Fibroblast of skin of abdomen (primary cell): ENCODE measurements at places on chromosomes 11 and 22.

GRCh38 chr11:62984451-62984991 lies at the start of gene SLC22A6:
SLC22A6 (minus strand) TSS chr11:62984967; CDS start chr11:62984690, 277 bp downstream.
- no peak for DNase-seq

DNA sequence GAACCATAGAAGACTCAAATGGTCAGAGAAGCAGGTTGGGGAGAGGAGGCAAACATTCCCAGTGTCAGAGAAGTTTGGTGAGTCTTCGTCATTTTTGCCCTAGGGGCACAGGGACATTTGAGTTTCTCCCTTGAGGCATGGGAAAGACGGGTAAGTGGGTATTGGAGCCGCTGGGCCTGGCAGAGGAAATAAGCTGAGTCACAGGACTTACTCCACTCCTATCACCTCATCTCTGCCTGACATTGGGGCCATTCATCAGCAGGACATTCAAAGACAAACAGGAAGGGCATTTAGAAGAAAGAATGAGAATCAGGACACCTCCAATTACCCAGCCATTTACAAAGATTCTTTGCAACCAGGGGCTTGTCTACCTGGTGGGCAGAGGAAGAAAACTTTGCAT lies 100.7 kb upstream of the SEZ6L start:
- no peak for DNase-seq

DNA sequence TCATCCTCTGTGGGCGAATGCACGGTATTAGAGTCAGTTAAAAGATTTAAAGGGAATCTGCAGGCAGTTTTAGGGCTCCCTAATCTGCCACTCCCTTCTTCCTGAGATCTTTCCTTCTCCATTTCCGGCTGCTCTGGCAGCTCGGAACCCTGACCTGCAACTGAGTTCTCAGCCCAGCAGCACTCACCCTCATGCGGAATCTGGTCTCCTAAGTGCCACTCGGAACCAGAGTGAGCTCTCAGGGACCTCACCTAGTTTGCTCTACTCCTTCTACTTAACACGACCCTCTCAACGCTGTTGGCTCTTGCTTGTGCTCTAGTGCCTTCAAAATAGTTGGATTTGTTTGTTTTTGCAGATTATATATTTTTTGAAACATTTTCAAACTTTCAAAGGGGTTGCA lies 19.3 kb upstream of the IL10RA start:
- no peak for DNase-seq

DNA sequence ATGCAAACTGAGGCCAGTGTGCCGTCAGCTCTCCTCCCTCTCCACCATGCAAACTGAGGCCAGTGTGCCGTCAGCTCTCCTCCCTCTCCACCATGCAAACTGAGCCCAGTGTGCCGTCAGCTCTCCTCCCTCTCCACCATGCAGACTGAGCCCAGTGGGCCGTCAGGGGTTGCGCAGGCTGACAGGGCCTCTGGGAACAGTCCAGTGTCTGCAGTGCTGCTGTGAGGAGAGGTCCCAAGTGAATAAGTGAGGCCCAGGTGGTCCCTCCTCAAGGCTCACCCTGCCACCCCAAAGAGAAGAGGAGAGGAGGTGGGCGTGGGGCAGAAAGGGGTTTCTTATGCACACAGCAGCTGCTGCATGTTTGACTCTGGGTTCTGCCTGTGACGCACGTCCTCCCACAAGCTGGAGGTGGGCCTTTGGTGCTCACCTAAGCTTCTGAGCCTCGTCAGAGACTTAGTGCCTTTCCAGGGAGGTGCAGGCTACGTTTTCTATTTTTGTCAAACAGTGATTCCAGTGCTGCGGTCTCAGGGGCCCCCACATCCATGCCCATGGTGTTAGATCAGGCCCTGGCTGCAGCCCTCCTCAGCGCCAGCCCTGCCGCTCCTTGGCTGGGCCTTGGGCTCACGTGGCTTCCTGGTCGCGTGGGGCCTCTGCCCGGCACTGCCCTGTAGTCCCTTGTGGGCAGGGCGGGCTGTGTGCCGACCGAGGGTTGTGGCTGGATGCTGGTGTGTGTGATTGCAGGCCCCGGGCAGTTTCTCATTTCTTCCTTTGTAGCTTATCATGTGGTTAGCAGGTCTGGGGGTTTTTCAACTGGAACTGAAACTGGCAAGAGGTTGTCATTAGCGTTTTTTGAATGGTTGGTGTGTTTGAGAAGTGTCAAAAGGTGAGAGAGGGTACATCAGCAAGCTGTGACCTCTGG lies 7.1 kb downstream of the TPCN2 start:
- no peak for DNase-seq

DNA sequence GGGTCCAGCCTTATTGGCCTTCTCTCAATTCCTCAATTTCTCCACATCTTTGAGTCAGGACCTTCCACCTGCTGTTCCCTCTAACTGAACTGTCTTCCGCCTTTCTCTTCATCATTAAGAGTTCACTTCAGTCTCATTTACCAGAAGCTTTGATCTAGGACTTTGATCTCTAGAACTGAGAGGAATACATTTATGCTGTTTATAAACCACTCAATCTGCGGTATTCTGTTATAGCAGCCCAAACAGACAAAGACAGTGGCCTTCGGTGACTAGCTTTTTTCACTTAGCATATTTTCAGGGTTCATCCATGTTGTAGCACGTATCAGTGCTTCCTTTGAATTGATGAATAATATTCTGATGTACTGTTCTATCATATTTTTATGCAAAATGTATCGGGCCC lies 10.5 kb downstream of the CLPB start:
- no peak for DNase-seq

- DNase-seq, result no peak
Measured at GRCh38 chr11:115458877-115459276, 45.3 kb downstream of the CADM1 start.

- no peak for DNase-seq
Measured at GRCh38 chr11:112440518-112440917, 179.9 kb upstream of the PLET1 start.

- DNase-seq, result peak; percentile 56
Measured at GRCh38 chr11:79100093-79100910, 340.5 kb downstream of the TENM4 start.

DNA sequence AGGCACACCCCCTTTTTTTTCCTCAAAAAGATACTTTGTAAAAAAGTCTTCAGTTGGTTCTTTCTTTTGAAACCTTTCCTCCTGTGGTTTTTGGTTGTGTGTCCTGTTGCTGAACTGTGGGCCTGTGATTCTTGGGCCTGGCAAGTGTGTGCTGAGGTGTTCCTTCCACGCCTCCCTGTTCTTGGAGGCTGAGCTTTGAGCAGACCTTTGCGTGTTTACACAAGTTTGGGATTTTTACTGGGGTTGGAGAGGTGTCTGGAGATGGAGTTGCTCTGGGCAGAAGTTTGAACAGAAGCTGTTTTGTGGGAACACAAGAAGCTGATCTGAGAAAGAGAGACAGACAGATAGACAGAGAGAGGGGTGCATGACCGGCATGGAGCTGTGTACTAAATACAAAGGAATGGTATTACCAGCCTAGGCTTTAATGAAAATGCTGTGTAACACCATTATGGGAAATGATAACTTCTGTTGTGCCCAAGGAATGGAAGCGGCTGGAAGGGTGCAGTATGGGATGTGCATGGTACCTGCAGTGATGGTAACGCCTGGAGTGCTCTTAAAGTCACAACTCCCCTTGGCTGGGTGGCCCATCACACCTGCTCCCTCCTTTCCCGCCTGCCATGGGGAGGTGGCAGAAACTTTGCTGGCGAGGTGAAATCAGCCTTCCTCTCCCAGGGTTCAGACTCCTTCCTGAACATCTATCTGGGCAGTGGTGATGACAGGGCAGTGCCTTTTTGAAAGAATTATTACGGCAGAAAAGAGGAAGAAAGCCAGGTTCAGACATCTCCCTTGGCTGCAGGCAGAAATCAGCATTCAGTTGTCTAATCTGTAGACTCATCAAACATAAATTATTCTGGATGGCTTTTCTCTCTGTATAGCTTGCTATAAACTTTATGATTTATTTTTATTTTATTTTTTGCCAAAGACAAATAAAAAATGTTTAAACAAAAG lies 70.4 kb downstream of the LDLRAD3 start:
- DNase-seq, result no peak

DNA sequence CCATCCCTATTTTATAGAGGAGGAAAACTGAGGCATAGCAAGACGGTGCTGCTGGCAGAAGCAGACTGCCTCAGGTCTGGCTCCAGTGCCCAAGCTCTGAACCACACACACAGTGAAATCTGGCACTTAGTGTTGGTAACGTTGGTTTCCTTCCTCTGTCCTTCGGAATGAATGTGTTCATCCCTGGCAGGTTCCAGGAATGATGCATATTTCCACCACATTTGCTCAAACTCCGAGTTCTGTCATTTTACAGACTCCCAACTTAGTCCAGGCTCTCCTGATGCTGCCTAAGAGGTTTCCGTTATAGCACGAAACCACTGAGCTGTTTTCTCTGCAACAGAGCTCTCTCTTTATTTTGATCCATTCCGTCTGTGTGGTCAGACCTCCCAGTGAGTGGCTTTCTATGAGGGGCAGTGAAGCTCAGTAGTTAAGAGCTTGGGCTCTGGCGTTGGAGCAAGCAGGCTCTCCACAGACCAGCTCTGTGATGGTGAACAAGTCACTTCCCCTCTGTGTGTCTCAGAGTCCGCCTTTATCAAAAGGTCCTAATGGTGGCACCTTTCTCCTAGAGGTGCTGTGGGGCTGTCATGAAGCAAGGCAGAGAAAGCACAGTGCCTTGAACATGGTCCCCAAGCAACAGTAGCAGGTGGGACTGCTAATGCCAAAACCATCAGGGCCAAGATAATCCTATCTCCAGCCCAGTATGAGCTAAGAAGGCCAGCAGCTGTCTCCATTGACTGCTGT lies 200.3 kb downstream of the MYO18B start:
- DNase-seq, result no peak

- DNase-seq, result peak; percentile 24
Measured at GRCh38 chr11:44632466-44633123, 67.1 kb downstream of the CD82 start.

DNA sequence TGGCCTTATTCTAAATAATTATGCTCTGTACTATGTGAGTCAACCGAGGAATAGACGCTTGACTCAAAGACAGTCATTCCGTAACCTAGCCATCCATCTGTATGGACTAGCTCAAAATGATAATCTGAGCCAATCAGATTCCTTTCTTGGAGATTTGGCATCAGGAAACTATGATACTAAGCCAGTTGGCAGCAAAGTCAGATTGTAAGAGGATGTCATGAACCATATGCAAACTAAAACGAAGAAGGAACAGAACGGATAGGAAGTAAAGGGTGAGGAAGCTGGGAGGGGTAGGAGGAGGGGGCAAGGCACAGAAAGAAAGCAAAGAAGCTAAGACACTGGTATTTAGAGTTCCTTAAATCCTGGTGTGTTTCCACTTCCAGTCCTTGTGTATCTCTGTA lies 10.7 kb upstream of the SESN3 start:
- DNase-seq, result peak; percentile 22

DNA sequence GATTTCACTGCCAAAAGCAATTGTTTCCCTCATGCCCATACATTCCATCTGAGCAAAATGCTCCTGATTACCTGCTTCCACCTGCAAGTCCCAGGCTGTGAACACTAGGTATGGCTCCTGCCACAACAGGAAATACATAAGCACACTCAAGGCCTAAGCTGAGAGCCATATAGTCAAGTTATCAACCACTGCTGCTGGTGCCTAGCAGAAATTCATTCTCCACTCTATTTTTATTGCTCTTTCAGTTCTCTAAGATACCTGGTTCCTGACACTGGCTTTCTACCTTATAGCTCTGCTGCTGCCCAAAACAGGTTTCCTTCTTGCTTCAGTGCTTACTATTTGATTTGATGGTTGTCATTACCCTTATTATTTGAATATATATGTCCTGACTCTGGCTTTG lies 31.6 kb downstream of the SLC36A4 start:
- no peak for DNase-seq

- DNase-seq, result no peak
Measured at GRCh38 chr11:94814272-94814976, 46.3 kb downstream of the AMOTL1 start.

GRCh38 chr22:19810381-19811201 lies 44.1 kb downstream of the GNB1L start:
- DNase-seq, result peak; percentile 93

DNA sequence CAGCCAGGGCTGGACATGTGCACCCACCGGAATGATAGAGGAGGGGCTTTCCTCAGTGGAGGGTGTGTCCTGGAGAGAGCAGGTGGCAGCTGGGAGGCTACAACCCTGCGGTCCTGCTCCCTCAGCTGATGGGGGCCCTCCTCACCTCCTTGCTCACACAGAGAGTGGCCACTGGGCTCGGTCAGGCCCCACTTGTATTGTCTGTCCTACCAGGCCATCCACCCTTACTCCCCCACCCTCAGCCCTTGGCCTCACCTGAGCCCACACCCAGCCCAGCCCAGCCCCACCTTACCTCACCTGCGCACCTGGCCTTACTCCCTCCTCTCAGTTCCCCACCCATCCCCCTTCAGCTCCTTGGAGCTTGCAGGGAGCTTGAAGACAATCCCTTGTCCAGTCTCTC lies 3.1 kb downstream of the TRPM5 start:
- no peak for DNase-seq

DNA sequence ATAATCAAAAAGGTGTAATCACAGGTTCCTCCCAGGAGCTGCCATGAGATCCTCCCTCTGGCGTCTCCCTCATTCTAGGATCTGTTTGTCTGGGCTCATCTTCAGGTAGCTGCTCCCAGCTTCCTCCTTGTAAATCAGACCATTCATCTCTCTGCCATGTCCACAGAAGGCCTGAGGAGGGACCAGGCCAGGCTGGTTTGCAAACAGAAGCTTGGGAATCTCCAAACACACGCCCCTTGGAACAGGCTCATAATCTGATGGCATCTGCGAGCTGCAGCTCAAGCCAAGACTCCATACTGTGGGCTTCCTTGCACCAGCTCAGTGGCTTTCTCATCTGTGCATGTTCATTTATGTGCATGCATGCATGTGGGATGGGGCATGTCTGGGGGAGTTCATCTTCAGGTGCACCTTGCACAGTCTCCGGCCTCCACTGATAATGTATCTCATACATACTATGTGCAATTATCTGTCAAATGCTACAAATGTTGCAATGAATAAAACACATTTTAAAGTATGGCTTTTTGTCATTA lies 134.9 kb downstream of the NXPE2 start:
- no peak for DNase-seq

GRCh38 chr11:33284818-33285217 lies 27.6 kb downstream of the HIPK3 start:
- DNase-seq, result no peak

- peak; percentile 43 for DNase-seq
Measured at GRCh38 chr11:88103337-88104206, 71.7 kb downstream of the RAB38 start.

- no peak for DNase-seq
Measured at GRCh38 chr22:45335021-45335818, 25.5 kb downstream of the FAM118A start.
